CD4-positive, alpha-beta T cell treated with Interleukin-2 at 100 ng/mL for 4 hours (primary cell): ENCODE measurements at places on chromosomes 7 and 10.
A peak's percentile ranks its signal among the peaks of the same experiment; 100 is the strongest.

DNA sequence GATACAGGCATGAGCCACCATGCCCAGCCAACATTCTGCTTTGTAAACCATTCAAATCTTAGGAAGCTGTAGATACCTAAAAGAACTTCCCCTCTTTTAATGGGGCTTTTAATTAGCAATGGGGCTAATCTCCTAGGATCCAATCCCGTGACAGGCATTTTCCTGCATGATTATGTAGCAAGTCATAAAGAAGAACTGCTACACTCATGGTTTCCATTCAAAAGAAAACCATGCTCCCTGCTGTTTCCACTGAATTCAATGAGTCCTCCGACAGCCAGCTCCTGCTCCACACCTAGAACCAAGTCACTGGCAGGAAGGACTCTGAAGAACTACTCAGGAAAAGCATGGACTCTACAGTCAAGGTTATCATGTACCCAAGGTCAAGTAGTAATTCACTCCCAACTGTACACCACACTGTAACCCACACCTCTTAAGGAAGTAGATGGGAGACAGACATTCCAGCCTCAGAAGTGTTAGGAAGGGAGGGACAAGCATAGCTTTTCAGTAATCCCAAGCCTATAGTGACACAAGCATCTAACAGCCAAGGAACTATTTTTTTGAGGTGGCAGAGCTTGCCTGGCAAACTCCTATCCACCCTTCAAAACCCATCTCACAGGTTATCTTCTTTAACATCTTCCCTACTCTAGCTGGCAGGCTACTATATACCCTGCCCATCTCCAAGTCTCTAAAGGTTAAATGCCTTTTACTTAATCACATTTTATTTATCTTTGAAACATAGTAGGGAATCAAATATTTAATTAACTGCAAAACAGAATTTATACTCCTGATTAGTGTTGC, 47.5 kb downstream of the CTBP2 start:
- DNase-seq = no peak

DNA sequence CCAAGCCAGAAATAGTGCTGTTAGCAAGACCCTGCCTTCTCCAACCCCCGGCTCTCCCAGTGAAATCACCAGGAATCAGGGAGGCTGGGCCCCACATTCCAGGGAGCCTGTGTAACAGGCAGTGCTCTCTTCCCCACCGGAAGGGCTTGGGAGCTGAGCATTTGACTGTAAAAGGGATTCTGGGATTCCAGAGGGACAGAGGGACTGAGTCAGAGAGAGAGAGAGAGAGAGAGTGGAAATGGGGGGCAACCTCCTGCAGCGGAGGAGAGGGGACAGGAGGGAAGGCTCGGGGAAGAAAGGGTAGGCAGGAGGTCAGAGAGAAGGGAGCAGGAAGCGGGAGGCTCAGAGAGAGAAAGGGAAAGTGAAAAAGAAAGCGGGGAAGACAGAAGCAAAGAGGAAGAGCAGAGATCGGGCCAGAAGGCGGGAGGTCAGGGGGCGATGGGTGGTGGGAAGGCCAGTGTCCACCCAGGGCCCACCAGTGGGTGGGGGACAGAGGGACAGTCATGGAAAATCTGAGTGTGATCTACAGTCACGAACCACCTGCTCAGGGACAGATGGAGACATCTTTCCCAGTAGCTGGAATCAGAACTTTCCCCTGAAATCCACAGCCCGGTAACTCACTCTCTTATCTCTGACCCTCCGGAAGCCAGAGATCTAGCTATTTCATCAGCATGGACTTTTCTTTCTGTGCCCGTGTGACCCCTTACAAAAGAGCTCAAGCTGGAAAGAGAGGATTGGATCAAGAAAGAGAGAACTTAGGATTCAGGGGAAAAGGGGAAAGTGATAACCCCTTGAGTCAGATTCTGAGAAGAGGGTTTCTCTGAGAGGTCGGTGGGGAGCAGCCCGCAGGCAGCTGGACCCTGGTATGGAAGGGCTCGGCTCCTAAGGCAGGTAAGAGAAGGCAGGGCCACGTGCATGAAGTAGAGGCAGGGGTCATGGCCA, 4.6 kb upstream of the SERPINE1 start:
- DNase-seq = no peak

- DNase-seq = peak; percentile 70
These were observed 973 bp downstream of the CAMK1D start for GRCh38 chr10:12350167-12350872.

DNA sequence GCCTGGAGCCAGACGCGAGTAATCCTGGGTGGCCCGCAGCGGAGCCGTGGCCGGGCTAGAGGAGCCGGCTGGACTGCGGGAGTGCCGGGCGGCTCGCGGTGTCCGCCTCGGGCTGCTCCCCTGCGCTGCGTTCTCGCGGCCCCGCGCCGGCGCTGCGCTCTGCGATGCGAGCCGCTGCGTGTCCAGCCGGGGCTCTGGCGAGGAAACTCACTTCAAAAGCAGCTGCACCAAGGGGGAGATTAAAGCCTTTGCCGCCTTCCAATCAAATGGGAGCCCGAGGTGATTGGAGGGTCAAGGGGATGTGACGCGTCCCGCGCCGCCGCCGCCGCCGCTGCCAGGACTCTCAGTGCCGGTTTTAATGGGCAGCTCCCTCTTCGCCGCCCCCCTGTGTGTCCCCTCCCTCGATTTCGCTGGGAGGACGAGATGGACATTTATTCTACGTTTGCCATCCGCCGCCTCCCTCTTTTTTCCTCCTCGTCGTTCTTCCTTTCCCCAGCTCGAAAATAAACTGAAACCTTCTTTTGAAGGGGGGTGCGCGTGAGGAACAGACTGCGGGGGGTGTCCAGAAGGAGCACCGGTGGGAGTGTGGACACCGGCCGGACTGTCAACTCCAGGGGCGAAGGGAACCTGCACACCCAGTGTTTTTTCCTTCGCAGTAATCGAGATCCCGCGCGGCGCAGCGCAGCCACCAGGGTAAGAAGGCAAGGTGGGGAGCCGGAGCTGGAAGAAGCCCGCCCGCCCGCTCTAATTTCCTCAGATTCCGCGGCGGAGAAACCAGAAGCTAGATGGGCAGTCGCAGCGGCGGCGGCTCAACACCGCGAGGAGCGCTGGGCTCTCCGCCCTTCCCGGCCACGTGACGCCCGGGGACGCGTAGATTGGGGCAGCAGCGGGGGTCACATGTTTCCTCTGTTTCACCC, at the start of gene ZNF503:
Gene ZNF503, minus strand, starts transcription at position 196 of the 917 bp plus-strand sequence. CDS start 345 bp downstream, outside the sequence.
- peak; percentile 11 for DNase-seq

- no peak for DNase-seq
These were observed 329.5 kb downstream of the CRPPA start for GRCh38 chr7:16091701-16092310.

GRCh38 chr7:117188376-117188775, 134.5 kb downstream of the WNT2 start:
- no peak for DNase-seq

GRCh38 chr7:77831481-77831880, 32.9 kb downstream of the PHTF2 start:
- DNase-seq = peak; percentile 37

DNA sequence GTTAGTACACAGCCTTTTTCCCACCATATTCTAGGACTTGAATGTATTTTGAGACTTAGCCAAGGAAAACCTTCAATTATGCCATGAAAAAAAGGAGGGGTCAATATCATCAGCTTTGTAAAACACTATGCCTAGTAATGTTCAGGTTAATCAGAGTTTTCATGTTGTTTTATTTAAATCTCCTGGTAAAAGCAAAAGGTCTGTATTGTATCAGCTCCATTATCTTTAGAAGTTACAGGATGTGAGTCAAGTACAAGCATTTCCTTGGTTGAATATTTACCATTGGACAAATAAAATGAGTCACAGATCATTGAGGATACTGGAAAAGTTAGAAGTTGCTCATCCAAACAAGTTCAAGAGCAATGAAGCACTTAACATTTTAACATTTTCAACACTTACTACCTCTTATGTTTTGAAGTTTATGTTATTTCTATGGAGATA, 89.9 kb upstream of the CAPZA2 start:
- no peak for DNase-seq

- DNase-seq = no peak
These were observed 223.0 kb downstream of the CELF2 start for GRCh38 chr10:11240641-11241040.

DNA sequence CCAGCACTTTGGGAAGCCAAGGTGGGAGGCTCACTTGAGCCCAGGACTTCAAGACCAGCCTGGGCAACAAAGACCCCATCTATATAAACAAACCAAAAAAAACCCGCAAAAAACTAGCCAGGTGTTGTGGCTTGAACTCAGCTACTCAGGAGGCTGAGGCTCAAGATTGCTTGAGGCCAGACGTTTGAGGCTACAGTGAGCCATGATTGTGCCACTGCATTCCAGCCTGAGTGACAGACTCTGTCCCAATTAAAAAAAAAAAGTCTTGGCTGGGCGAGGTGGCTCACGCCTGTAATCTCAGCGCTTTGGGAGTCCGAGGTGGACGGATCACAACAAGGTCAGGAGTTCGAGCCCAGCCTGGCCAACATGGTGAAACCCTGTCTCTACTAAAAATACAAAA, 11.4 kb downstream of the RABGEF1 start:
- no peak for DNase-seq

- no peak for DNase-seq
These were observed 10.3 kb downstream of the TACC2 start for GRCh38 chr10:121999301-121999700.

- DNase-seq = no peak
These were observed 266.6 kb downstream of the NXPH1 start for GRCh38 chr7:8699875-8700624.
